ENCODE measurements at places on chromosomes 4 and X.

DNA sequence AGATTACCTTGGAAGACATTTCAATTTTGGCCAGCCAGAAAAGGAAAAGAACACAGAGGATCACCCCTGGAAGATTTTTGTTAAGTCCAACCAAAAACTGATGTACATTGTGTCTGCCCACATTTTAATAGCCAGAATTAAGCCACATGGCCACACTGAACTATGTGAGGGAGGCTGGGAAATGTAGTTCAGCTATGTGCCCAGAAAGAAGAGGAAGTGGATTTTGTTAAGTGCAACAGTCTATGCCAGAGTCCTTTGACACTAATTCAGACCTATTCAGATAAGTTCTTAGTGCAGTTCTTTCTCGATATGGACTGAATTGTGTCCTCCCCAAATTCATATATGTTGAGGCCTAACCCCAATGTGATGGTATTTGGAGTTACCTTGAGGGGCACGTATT is 18.4 kb downstream of the PRPS1 start:
- no peak for DNase-seq

- no peak for DNase-seq
Measured at GRCh38 chr4:119124352-119124751, 11.3 kb upstream of the MYOZ2 start.

GRCh38 chr4:87053176-87053658 is 118.4 kb downstream of the AFF1 start:
- DNase-seq: no peak

DNA sequence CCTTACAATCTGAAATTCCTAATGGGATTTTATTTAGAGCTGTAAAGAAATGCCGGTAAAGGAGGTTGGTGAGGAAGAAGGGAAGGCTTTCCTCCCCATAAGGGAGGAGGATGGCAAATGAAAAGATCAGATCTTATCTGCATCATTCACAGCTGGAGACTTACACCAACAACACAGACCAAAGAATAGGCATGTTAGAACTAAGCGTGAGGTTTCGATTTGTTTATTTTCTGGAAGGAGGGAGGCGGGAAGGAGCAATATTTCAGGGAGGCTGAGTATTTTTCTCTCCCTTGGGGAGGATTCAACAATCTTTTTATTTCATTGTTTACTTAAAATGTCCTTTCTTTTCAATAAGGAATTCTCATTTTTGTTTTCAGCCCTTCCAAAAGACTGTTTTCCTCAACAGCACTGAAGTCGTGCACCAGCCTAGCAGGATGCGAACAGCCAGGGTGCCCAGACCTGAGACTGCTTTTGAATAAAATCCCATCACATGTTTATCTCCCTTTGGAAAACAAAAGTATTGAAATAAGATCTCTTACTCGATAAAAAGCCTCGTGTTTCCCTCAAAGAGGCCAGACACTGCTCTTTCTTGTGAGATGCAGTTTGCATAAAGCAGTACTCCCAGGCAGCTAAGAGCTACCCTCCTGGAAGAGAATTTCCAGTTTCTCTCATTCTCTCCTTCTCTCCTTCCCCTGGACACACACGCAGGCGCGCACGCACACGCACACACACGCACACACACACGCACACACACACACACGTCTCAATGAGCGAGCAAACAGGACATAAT is 236.1 kb downstream of the MGST2 start:
- peak; percentile 49 for DNase-seq

DNA sequence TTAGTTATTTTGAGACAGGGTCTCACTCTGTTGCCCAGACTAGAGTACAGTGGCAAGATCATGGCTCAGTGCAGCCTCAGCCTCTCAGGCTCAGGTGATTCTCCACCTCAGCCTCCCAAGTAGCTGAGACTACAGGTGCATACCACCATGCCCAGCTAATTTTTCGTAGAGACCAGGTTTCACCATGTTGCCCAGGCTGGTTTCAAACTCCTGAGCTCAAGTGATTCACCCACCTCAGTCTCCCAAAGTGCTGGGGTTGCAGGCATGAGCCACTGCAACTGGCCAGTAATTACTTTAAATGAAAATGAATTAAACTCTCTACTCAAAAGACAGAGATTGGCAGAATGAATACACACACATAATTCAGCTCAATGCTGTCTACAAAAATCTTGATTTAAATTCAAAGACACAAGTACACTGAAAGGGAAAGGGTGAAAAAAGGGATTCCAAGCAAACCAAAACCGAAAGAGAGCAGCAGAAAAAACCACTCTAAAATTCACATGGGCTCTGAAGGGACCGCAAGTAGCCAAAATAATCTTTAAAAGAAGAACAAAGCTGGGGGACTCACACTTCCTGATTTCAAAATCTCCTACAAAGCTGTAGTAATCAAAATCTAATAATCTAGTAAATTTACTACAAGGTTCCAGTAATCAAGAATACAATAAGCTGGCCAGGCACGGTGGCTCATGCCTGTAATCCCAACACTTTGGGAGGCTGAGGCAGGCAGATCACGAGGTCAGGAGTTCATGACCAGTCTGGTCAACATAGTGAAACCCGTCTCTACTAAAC is 11.8 kb upstream of the SPON2 start:
- DNase-seq: no peak

- no peak for DNase-seq
Measured at GRCh38 chr4:23594125-23594524, 295.7 kb downstream of the PPARGC1A start.
